Progenitor cell of endocrine pancreas (in vitro differentiated cells): ENCODE measurements at places on chromosomes 5 and 9. TPM values are rescaled to one million over a fixed set of nuclear protein-coding genes. Genes with fewer than 3 reads are reported as not detected.

IRX1 gene
- 2.4 and 2.6 TPM in 2 replicates for total RNA-seq

SYK gene
- 7.4 and 9.6 TPM in 2 replicates for total RNA-seq

AK3 gene
- total RNA-seq: 69.1 and 73.6 TPM in 2 replicates

TMEM215 gene
- not detected in 2 replicates for total RNA-seq

PCDHGB5 gene
- total RNA-seq: 4.0 and 4.2 TPM in 2 replicates

FBXO4 gene
- 5.1 and 6.9 TPM in 2 replicates for total RNA-seq

B4GALT1 gene
- 49.9 and 53.1 TPM in 2 replicates for total RNA-seq

IFNA21 gene
- total RNA-seq: not detected in 2 replicates

GALNT12 gene
- 12.9 and 15.9 TPM in 2 replicates for total RNA-seq

MPDZ gene
- 65.1 and 67.2 TPM in 2 replicates for total RNA-seq

FBXL7 gene
- 14.8 and 15.4 TPM in 2 replicates for total RNA-seq

CETN3 gene
- total RNA-seq: 34.7 and 42.3 TPM in 2 replicates

FOXI1 gene
- total RNA-seq: not detected in 2 replicates

PLPP7 gene
- total RNA-seq: 3.6 TPM in 2 replicates

WNK2 gene
- total RNA-seq: 302 and 345 TPM in 2 replicates

OR1Q1 gene
- not detected in 2 replicates for total RNA-seq

GDF9 gene
- total RNA-seq: 0.51 and 0.55 TPM in 2 replicates

PCDHGC4 gene
- total RNA-seq: 3.0 and 3.8 TPM in 2 replicates

MEIKIN gene
- not detected in 2 replicates for total RNA-seq

BSPRY gene
- 18.8 and 19.7 TPM in 2 replicates for total RNA-seq

C9 gene
- total RNA-seq: not detected in 2 replicates

WNT8A gene
- not detected in 2 replicates for total RNA-seq

C9orf152 gene
- total RNA-seq: 0.13 TPM in 1 of 2 replicates, not detected in the other

OTULIN gene
- total RNA-seq: 30.0 and 36.4 TPM in 2 replicates

IFNK gene
- total RNA-seq: not detected in 2 replicates

LCN15 gene
- total RNA-seq: not detected in 2 replicates

PCDHA5 gene
- total RNA-seq: 3.4 and 4.4 TPM in 2 replicates

ORM1 gene
- 9.3 and 10.8 TPM in 2 replicates for total RNA-seq

SLCO6A1 gene
- total RNA-seq: 2.0 and 4.9 TPM in 2 replicates

HMCN2 gene
- total RNA-seq: 0.26 and 0.31 TPM in 2 replicates

SH2D3C gene
- 2.0 and 2.6 TPM in 2 replicates for total RNA-seq

SLC46A2 gene
- total RNA-seq: not detected in 2 replicates

RIMOC1 gene
- total RNA-seq: 48.3 and 48.4 TPM in 2 replicates

SOWAHA gene
- total RNA-seq: 0.98 and 1.3 TPM in 2 replicates

NDOR1 gene
- total RNA-seq: 35.1 and 37.4 TPM in 2 replicates

ANKRD18B gene
- 2.3 and 2.9 TPM in 2 replicates for total RNA-seq

PCDHGA5 gene
- 0.69 and 0.71 TPM in 2 replicates for total RNA-seq

GCNT4 gene
- total RNA-seq: 2.5 and 3.3 TPM in 2 replicates

TYRP1 gene
- not detected in 2 replicates for total RNA-seq

C7 gene
- 5.7 and 6.1 TPM in 2 replicates for total RNA-seq

CARD9 gene
- total RNA-seq: 1.6 and 2.0 TPM in 2 replicates

TMEM252 gene
- total RNA-seq: not detected in 2 replicates

FXN gene
- 25.7 and 28.6 TPM in 2 replicates for total RNA-seq

ARID3C gene
- 8.5 and 12.0 TPM in 2 replicates for total RNA-seq

NUTM2F gene
- total RNA-seq: 0.16 TPM in 1 of 2 replicates, not detected in the other

SLC4A9 gene
- 0.31 and 0.58 TPM in 2 replicates for total RNA-seq

CAMK2A gene
- not detected in 2 replicates for total RNA-seq

CCDC192 gene
- 0.60 TPM in 1 of 2 replicates, not detected in the other for total RNA-seq

OLFML2A gene
- 2.2 and 2.5 TPM in 2 replicates for total RNA-seq

C5orf58 gene
- total RNA-seq: not detected in 2 replicates

AK8 gene
- total RNA-seq: 1.1 and 1.9 TPM in 2 replicates

CNTFR gene
- 2.3 and 2.7 TPM in 2 replicates for total RNA-seq

ANXA2R gene
- 0.87 and 0.93 TPM in 2 replicates for total RNA-seq

SLC12A7 gene
- 76.3 and 80.8 TPM in 2 replicates for total RNA-seq

PRSS3 gene
- not detected in 2 replicates for total RNA-seq

TTC16 gene
- 0.07 TPM in 1 of 2 replicates, not detected in the other for total RNA-seq

IL3 gene
- total RNA-seq: not detected in 2 replicates

FAM151B gene
- total RNA-seq: 1.5 and 2.7 TPM in 2 replicates

KCNV2 gene
- total RNA-seq: not detected in 2 replicates

COL23A1 gene
- total RNA-seq: 0.36 and 0.64 TPM in 2 replicates
